ENCODE measurements at places on chromosomes 7 and 10.

- DNase-seq, result peak; percentile 82
These were observed 135.8 kb downstream of the CNNM2 start for GRCh38 chr10:103053659-103054581.

- DNase-seq, result no peak
These were observed 459.0 kb upstream of the STEAP1 start for GRCh38 chr7:89695241-89695640.

DNA sequence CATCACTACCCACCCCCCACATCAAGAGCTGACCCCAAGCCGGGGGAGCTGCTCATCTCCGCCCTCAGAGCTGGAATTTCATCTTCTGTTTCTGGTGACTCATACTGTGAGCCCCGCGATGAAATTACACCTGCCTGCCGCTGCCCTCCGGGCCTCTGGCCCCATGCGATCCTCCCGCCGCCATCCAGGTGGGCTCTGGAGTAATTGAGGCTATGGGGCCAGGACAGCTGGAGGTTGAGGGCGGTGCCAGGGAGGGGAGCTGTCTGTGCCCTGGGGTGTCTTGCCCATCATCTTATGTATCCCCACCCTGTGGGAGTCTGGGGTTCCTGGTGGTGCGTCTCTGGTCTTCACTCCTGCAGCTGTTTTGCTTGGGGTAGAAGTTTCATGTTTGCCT lies 9.0 kb downstream of the GTF2IRD1 start:
- DNase-seq, result no peak

- DNase-seq, result no peak
These were observed 3.7 kb downstream of the LAMTOR4 start for GRCh38 chr7:100152404-100152803.

GRCh38 chr10:88828310-88828709 lies 23.3 kb downstream of the ANKRD22 start:
- DNase-seq, result no peak

- DNase-seq, result no peak
These were observed 1.8 kb upstream of the MEOX2 start for GRCh38 chr7:15688279-15688626.

Data from spleen (tissue), 13 donors.